ENCODE measurements at places on chromosomes 3 and 15.

DNA sequence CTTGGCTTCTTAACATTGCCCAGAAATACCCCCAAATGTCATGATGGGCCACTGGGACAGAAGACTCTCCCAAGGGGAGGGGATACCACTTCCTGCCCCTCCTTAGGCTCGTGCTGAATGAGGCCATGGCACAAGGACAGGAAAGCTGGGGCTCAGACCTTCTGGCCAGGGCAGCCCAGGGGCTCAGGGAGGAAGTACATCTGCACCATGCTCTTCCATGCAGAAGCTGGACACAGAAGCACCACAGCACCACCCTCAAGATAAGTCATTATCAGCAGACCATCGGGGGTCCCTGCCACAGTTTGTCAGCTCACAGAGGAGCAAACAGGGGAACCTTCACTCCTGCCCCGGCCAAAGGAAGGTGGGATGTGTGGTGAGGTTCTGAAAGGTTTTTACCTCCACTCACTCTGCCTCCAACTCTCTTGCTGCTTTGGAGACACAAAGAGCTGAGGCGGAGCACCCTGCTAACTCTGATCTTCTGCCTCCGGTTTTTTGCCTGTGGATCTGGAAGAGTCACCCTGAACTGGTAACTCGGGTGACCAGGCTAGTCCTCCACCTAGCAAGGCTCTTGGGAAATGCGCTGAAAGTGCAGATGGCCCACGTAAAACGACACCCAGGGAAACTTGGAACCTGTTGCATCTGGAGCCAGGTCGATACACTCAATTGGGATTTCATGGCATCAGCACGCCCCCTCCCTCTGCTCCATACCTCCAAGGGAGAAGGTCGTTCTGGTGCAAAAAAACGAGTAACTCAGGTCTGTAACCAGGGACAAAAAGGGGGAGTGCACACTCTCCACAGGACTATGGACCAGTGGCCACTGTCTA, 8.3 kb downstream of the BMF start:
- no peak for DNase-seq

DNA sequence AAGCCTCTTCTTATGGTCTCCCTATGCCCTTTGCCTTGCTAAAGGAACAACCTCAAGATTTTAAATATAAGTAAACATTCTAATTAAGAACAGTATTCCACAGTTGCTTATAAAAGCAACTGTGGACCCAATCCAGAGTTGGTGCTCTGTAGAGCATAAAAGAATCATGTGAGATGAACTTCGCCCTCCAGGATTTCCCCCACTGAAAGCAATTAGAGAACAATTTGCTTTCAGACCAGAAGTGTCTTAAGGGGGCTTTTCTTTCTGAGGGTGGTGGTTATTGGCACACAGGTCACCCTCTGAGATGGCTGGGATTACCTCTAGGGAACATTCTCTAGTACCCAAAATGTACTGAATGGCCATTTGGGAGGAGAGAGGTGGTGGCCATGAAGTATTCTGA, 10.6 kb downstream of the ZNF592 start:
- no peak for DNase-seq

GRCh38 chr3:4977001-4977852, 2.0 kb upstream of the BHLHE40 start:
- DNase-seq: no peak

GRCh38 chr3:98954242-98954641, 52.7 kb upstream of the DCBLD2 start:
- no peak for DNase-seq

DNA sequence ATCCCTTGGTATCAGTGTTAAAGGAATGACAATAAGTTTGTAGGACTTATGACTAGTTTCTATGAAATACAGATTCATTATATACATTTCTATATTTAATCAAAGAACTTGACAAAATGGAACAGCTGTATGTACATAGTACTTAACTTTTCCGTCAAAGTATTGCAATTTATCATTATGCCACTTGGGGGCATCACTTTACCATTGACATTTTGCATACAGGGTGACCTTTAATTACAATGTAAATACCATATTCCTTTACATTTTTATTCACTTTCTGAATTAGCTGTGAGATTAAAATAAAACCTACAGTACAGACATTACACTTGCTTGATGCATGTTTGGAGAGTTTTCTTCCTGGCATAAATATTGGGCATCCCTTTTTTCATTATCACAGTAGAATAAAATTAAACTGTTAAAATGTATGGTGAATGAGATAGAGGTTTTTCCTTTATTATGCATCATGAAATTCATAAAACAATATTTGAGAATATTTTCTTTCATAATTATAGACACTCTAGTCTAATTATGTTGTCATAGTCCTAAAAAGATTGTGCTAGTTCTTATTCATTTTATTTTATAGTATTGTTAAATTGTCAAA, 6.9 kb downstream of the NEK11 start:
- peak; percentile 66 for DNase-seq

DNA sequence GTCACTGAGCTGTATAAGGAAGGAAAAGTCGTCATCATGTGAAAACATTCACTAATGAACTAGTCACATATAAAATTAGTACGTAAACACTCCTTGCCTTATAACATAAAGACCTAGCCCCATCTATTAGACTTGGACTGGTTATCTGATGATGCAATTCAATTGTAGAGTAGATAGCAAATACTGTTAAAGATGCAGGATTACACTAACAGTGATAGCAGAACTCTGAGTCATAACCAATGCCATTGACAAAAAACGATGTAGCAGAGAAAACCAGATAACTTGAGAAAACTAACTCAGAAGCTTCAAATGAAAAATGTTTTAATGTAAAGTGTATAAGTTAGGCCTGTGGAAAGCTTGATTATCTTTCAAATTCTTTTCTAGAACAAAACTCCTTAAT, 132.2 kb downstream of the WDR72 start:
- no peak for DNase-seq

DNA sequence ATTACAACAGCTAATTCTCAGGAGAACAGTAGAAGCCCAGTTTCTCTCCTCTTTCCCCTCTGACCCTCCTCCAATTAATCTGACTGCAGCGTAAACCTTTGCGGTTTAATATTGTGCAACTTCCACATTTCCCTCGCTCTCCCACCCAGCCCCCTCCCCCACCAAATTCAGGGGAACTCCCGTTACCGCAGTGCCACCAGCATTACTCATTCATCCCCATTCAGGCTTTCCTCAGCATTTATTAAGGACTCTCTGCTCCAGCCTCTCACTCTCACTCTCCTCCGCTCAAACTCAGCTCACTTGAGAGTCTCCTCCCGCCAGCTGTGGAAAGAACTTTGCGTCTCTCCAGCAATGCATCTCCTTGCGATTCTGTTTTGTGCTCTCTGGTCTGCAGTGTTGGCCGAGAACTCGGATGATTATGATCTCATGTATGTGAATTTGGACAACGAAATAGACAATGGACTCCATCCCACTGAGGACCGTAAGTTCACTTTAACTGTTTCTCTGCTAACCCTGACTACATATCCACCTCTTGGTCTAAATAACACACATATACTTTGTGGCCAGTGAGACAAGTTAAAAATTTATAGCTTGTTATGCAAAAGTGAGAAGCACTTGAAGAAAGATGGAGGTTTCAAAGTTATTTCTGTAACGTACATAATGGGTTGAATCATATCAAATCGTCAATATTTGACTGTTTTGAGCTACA, at the start of gene PTX3:
PTX3 (plus strand) TSS at position 268 of the 709 bp plus-strand sequence; CDS start at position 352, 84 bp downstream.
- DNase-seq: no peak

DNA sequence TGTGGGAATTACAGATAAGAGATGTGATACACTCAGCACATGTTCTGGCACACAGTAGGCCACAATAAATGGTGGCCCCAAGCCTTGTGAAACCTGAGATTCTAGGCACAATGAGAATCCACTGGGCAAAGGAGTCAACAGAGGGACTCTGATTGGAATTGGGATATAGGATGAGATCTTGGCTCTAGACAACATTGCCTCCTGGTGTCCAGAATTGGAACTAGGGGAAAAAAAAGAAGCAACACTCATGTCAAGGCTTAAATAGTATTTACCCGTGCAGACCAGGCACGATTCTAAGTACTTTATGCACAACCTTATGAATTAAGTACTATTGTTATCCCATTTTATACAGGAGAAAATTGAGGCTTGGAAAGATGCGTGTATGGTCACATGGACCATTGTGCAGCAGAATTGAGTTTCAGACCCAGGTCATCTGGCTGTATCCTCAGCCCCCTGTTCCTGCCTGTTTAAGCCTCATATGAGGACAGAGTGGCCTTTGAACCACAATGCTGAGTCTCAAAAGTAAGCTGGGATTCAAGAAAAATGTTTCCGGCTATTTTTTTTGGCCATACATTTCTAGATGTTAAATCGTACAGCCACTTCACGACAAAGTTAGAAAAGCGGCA, 124.8 kb downstream of the SV2B start:
- peak; percentile 35 for DNase-seq

GRCh38 chr3:46931631-46932331, 44.8 kb downstream of the CCDC12 start:
- DNase-seq: no peak

DNA sequence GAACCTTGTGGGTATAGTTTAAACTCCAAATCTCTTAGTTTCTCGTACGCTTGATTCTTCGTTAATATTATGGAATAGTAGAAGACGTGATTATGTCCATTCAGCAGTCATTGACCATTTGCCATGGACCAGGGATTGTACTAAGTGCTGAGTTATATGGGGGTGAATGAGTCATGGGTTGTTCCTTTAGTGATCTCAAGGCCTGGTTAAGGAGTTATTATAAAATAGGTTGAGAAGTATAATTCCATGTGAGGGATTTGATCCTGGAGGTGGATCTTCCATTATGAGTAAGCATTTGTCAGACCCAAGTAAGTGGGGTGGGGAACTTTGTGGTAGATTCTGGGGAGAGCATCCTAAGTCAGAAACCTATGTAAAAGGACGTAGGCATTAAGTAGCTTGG, 15.4 kb downstream of the NR2C2 start:
- no peak for DNase-seq

- DNase-seq: peak; percentile 2
Measured at GRCh38 chr3:53938645-53939044, 47.0 kb upstream of the SELENOK start.

DNA sequence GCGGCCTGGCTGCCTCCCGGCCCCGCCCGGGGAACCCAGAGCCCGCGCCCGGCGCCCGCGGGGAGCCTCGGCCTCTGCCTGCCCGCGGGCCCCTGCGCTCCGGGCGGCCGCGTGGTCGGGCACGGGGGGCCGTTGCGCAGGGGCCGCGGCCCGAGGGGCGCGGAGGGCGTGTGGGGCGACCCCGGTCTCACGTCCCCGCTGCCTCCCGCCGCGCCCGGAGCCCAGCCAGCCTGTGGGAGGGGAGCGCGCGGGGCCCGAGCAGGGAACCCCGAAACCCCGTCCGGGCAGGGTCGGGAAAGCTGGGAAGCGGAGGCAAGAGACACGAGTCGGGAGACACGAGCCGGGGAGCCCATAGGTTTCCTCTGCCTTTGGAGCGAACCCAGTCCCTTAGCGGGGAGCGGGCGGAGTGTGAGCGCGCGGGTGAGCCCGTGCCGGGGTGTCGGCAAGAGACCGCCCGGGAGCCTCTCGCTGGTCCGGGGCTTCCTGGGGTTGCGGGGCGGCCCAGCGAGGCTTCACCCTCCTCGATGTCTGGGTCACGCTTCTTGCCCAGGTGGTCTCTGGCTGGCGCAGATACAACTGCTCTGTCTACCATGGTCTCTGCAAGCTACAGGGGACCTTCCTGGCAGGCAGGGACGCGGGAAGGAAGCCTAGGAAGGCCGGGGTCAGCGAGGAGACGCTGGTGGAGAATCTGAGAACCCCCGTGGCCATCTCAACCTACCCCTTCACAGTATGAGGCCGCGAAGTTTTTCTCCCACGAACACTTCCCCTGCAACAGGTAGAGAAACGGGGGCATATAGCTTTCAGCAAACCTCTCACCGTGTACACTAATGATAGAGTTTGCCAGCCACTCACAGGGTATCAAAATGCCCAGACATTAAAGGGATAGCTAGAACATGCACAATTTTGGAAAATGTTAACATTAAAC, 586 bp downstream of the LRRK1 start:
- no peak for DNase-seq

- DNase-seq: no peak
Measured at GRCh38 chr3:186886202-186886981, 43.9 kb downstream of the ADIPOQ start.

- DNase-seq: peak; percentile 39
Measured at GRCh38 chr15:41566121-41566885, 7.3 kb downstream of the TYRO3 start.

- DNase-seq: no peak
Measured at GRCh38 chr3:101954936-101955335, 105.6 kb downstream of the NFKBIZ start.

DNA sequence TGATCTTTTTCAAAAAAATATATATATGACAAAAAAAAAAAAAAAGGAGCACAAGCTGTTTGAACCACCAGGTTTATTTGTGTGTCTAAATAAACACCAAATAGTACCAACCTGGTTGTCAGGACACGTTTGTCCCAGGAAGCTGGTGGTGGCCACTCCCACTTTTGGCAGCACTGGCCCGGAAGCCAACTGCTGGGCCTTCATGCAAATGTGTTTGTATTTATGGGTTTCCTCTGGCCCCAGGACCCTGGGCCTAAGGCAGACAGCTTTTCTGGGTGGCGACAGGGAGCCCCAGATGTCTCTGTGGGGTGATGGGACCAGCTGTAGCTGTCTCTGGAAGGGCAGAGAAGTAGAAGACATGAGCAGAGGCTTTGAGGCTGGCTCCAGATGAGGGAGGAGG, 31.6 kb downstream of the PRKCD start:
- DNase-seq: no peak

GRCh38 chr15:29613951-29614382, 208.3 kb downstream of the TJP1 start:
- DNase-seq: no peak

- DNase-seq: no peak
Measured at GRCh38 chr3:112412494-112412893, 79.5 kb downstream of the CD200 start.

DNA sequence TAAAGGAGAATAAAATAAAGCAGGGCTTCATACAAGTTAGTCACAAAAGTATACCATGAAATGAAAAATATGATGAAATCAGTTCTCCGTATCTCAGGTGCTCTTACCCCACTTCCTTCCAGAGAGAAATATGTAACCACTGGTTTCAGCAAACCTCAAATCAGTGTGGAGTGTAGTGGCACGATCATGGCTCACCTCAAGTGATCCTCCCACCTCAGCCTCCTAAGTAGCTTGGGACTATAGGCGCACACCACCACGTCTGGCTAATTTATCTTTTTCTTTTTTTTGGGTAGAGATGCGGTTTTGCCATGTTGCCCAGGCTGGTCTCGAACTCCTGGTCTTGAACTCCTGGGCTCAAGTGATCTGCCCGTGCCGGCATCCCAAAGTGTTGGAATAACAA, 24.2 kb downstream of the DENND4A start:
- no peak for DNase-seq

- no peak for DNase-seq
Measured at GRCh38 chr15:57224664-57225063, 151.6 kb upstream of the CGNL1 start.
